Fibroblast of skin of scalp (primary cell): ENCODE measurements at places on chromosomes 3 and 15.

DNA sequence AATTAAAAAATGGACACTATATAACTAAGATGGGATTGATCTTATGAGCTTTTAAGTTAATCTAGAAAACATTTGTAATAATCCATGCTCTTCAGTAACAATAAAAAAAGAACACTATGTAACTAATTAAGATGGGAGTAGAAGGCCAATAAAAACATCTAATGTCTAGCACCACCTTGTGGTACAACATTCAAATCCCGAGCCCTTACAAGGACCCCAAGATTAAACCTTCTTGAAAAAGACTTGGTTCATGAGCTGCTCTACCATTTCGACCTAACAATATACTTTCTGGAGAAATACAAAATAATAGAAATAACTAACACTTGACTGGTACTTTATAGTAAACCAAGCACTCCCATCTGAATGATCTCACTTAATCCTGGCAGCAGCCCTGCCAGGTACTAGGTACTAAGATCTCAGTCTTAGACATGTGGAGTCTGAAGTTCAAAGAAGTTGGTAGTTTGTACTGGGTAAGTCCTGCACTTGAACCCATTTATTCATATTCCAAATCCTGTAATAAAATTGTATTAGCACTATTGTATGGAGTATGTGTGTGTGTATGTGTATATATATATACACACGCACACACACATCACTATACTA, 21.8 kb downstream of the METTL6 start:
- DNase-seq: peak; percentile 60

DNA sequence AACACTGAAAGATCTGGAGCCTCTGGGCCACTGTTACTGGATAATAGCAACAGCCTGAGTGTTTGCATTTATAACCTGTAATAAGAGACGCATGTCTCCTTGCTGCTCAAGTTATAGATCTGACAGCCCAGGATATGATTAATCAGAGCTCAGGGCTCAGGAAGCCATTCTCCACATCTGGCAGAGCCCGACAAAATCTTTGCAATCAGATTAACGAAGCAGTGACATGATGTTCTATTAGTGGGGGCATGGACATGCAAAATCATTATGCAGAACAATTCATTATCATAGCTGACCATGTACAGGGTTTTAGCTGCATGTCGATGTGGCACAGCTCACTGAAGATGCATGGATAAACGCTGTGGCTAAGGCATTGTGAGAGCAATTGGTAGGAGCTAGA, 730.3 kb downstream of the ZNF385D start:
- DNase-seq: no peak

GRCh38 chr15:60903211-60903610, 325.9 kb downstream of the RORA start:
- DNase-seq: no peak

DNA sequence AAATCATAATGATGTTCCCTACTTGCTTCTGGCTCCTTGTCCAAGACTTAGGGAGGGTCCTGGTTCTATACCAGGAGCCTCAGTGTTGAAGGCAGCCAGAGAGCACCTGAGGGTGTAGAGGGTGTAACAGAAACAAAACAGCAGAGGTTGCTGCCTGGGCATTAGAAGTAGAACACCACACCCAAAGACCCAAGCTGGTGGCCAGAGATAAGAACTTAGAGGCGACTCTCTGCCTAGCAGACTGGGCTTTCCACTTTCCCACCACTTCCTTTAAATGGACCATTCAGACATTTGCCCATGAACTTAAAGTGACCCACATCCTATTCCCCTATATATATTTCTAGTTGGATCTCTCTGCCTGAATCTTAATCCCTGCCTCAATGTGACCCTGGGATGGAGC, 189.8 kb downstream of the KLF13 start:
- DNase-seq: no peak

DNA sequence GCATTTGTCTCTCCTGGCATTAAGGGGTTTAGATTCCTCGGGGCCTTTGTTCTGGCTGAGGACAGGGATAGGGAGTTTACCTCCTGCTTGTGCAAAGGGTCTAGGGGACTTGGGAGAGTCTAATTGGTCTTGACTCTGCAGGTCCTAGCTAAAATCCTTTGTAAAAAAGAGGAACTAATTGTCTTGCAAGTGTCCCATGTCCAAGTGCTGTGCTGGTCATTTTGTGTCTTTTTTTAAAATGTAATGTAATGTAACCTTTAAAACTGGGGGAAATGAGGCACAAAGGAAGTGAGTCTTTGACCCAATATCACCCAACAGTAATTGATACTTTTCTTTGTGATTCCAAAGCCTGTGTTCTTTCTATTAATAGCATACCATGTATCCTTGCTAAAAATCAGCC, 14.9 kb upstream of the C3orf80 start:
- no peak for DNase-seq

GRCh38 chr3:97579365-97579764, 185.2 kb upstream of the ARL6 start:
- DNase-seq: no peak

- DNase-seq: peak; percentile 86
These were observed 68.6 kb downstream of the DCLK3 start for GRCh38 chr3:36695769-36696137.

GRCh38 chr3:107453504-107453903, 69.3 kb upstream of the BBX start:
- DNase-seq: no peak

- DNase-seq: no peak
These were observed 290.0 kb upstream of the THBS1 start for GRCh38 chr15:39290711-39291435.

DNA sequence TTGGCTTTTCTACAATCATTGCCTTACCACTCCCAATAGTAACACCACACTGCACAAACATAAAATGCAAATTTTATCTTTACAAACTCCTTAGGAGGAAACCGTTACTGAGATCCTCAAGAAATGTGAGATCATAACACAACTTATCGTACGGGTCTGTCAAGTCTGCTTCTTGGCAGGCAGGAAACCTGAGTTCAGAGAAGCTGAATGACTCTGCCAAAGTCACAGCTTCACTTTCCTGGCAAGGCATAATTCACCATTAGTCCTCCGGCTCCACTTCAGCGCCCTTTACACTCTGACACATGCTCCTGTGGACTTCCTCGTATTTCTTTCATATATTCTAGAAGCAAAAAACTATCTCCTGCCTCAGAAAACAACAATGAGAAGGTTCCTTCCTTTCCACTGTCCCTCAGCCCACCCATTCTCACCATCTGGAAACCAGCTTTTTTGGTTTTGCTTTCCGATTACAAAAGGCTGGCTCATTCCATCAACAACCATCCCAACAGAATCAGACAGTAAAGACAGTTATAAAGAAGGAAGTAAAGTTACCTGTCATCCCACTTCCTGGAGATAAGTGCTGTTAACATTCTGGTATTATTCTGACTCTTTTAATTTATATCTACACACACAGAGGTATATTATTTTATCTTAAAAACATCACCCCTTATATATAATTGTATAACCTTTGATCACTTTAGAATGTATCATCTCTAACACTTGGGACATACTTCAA, 223.4 kb downstream of the STT3B start:
- DNase-seq: no peak

DNA sequence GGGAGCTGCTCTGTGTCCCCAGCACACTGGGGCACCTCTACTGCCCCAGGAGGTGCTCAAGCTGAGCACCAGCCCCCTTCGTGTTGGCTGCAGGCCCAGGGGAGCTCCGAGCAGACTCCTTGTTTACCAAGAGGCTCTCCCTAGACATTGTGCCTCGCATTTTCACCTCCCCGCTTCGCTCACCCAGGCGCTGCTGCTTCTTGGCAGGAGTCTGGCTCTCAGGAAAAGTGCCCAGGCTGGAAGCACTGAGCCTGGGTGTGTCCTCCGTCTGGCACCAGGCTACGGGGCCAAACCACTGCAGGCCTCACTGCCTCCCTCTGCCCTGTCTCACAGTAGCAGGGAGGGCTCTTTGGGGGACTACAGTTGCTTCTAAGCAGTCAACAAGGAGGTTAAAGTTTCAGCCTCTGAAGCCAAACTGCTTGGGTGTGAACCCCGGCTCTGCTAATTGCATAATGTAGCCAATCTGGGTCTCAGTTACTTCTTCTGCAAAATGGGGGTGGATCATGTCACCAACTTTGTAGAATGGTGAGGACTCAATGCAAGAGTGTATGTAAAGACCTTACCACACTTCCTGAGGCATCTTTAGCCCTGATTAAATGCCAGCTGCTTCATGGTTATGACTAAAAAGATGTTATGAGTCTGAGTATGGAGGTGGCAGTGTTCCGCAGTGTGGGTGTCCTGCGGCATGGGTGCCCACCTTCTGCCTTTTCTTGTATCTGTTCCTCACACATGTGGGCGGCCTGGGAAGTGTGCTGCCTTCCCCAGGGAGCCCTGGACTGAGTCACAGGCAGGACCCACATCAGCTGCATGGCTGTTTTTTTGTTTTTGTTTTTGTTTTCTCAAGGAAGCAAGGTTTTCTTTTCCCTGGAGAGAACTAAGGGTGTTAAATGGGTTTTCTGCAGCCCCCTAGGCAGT, 88.9 kb downstream of the CLSTN2 start:
- no peak for DNase-seq

DNA sequence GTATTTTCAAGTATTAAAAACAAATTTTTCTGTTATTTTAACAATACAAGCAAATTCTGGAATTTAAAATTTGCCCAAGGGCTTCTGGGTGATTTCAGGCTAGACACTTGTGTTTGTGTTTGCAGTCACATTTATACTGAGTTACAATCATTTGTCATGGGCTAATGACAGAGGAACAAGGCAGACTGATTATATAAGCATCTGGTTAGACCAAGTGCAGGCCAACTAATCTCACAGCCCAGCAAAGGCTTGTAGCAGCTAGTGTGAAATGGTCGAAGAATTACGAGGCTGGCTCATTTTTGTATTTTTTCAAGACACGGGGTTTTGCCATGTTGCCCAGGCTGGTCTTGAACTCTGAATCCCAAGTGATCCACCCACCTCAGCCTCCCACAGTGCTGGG, 52.1 kb downstream of the CMTM8 start:
- DNase-seq: no peak

GRCh38 chr3:193564012-193564411, 9.3 kb upstream of the ATP13A4 start:
- DNase-seq: no peak

- DNase-seq: peak; percentile 3
These were observed 51.0 kb upstream of the EIF1B start for GRCh38 chr3:40258555-40258954.

DNA sequence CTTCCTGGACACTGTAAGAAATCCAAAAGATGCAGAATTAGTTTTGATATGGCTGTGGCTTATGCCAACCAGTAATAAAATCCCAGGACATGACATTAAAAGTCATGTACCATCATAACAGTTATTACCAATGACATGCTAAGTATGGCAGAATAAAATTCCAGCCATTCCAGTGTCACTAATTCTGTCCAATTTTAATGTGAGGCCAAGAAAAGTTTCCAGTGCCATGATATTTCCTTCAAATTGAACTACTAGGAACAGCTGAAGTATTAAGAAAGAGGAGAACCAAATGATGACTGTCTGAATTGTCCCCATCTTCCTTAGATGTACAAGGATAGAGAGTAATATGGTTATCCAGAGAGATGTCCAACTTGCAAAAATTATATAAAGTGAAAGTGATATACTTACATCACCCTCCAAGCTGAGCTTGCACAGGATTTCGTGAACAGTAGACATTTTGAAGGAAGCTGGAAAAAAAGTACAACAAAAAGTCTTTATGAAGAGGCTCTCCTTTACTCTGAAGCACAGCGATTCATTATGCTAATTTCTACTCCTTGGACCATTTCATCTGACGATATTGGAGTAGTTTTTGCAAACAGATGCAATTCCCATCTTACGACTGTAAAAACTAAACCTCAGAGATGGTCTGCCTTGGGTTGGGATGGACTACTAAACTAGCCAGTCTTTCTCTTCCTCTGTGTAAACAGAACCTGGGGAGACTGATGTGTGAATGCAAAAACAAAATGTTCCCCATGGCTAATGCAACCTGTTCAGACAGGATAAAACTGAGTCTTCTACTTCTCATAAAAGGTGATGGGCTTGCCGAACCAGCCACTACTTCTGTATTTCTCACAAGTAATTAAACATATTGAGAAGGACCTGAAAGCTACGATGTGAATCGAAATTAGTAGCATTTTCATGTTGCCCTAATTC, 11.9 kb downstream of the ANXA2 start:
- DNase-seq: peak; percentile 21

- DNase-seq: peak; percentile 60
These were observed 15.8 kb upstream of the SLC27A2 start for GRCh38 chr15:50166216-50166615.

DNA sequence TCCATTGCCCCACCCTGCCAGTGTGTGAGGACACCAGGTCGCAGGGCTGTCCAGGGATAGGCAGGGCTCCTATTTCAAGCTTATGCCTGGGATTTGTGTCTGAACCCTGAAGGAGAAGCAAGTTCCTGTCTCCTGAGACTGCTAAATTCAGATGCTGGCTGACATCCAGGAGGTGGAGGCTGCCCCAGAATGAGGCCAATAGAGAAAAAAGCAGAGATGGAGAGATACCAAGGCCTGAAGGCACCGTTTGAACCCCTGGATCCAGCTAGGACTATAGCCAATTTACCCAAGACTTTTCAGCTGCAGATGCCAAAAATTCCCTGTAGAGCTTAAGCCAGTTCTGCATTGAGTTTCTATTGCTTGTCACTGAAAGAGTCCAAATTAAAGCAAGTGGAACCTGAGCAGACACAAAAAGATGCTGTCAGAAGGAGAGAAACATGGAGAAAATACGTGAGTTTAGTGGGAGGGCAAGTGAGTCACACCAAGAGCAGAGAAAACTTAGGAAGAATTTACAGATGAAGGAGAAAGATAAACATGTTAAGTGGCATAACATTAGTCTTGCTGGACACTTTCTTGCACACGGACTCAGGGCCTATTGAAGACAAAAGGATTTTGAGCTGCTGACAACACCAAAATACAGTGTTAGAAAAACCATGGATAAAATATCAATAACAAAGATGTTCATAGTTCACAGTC, 148.6 kb downstream of the CNTN3 start:
- peak; percentile 52 for DNase-seq

GRCh38 chr3:36362973-36363372, 17.3 kb upstream of the STAC start:
- DNase-seq: peak; percentile 48

DNA sequence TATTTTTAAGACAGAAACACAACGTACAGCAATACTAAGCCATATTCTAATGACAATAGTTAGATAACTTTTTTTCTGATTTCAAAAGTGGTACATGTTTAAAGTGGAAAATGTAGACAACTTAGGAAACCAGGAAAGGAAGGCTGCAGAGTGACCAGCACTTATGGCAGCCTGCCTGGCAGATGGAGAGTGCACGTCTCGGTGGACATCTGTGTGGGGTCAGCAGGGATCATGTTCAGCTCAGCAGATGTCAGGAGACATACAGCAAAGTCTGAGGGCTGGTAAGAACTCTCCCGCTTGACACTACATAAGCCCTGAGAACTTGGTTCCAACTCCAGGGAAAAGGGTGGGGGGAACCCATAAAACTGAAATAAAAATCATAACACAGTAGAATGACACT, 128.6 kb upstream of the ADPGK start:
- no peak for DNase-seq

- DNase-seq: no peak
These were observed 81.4 kb upstream of the BCHE start for GRCh38 chr3:165918657-165918979.
